HT1080 (cell line): ENCODE measurements at places on chromosomes 5 and 9.

DNA sequence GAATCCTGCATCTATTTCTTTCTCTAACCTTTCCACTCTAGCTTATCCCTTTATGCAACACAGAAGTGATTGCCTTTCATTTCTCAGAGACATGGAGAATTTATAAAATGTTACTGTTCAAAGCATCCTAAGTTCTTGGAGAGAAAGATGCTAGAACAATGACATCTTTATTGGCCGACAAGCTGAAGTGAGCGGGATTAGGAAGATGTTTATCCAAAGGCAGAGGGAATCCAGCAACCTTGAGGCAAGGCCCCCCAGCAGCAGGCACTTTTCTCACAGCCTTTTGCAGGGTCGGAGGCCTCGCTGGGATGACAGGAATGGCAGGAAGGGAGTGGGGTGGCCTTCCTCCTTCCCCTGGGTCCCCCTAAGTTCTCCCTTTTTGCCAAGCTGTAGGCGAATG, 204.8 kb downstream of the GAPVD1 start:
- no peak for DNase-seq

DNA sequence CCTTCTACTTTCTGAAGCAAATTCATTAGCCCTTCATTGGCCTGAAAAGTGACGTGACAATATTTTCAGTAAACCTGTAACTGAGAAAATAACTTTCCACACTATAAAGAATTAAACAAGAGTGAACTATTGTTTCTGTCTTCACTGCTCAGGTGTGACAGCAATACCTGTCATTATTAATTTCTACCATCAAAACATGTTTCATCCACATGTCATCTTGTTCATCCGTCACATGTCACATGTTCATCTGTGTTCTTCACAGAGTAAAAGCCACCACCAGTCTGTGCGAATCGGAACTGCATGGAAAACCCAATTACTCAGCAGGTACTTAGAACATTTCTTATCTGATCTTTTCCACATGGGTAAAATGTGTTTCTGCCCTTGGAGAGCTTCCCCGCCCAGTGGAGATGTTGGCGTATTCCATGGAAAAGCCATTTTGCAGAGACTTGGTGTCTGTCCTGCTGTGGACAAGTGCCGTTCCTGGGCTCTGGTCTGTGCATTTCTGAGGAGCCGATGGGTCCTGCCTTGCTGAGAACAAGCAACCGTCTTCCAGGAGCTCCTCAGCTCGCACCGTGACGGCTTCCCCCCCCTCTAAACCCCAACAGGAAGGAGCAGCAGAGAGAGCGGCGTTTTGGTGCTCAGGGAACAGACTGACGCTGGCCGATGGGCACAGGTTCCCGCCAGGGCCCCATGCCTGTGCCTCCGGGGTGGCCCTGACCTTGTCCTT, 10.6 kb upstream of the EXOC3 start:
- no peak for DNase-seq

- no peak for DNase-seq
Observed at GRCh38 chr5:27124590-27124989, 86.2 kb upstream of the CDH9 start.

DNA sequence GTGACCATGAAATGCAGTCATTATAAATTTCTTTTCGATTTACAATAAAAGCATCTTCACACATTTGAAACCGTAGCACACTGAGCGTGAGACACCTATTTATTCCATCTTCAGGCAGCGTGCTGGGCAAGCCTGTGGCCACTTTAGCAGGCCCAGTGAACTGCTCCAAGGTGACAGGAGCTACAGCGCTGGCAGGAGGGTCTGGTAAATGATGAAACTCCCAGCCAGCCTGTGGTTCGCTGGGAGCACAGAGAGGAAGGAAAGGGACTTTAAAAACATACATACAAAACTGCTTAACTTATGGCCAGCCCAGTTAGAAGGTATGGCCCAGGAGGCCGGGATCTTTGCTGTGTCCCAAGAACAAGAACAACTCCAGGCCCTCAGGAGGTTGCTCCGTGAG, 5.1 kb downstream of the RAPGEF1 start:
- DNase-seq: no peak

DNA sequence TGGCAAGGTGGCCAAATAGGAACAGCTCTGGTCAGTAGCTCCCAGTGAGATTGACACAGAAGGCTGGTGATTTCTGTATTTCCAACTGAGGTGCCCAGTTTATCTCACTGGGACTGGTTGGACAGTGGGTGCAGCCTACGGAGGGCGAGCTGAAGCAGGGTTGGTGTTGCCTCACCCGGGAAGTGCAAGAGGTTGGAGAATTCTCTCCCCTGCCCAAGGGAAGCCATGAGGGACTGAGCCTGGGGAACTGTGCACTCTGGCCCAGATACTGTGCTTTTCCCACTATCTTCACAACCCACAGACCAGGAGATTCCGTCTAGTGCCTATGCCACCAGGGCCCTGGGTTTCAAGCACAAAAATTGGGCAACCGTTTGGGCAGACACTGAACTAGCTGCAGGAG, 61.0 kb downstream of the TNFSF8 start:
- no peak for DNase-seq

DNA sequence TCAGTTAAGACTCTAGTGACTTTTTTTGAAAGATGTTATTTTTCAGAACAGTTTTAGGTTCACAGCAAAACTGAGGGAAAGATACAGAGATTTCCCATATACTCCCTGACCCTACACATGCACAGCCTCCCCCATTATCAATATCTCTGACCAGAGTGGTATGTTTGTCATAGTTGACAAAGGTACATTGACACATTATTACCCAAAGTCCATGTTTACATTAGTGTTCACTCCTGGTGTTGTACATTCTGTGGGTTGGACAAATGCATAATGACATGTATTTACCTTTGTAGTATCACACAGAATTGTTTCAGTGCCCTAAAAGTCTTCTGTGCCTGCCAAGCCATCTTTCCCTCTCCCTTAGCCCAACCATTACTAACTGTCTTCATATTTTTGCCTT, 470.7 kb upstream of the DMAC1 start:
- DNase-seq: no peak
